ENCODE measurements at places on chromosomes 4 and X.

GRCh38 chr4:164949448-164950143, 27.9 kb downstream of the TRIM61 start:
- no peak for DNase-seq

DNA sequence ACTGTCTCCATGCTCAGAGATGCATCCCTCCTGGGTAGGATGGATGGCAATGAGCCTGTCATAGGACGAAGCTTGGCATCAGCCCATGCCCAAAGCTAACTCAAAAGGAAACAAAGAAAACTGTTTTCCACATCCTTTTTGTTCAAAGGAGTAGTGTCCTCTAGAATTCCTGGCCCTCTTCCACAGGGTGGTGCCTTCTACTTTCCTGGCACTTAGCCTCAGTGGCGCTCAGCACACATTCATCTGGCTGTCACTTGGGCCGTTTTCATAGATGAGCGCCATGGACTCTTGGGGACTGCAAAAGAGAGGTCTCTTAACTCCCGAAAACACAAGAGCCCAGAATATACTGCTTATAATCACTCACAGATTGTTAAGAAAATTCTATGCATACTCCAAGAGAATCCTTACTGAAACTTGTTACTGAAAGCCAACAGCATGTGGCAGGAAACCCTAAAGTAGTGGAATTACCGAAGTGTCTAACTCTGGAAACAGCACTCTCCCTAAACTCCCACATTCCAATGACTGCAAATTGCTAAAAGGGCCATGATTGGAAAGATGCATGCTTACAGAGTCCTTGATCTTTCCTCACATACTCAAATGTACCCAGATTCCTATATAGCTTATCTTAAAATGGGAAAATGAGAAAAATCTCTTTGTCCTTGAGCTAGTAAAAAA, 110.0 kb downstream of the HS6ST2 start:
- no peak for DNase-seq

DNA sequence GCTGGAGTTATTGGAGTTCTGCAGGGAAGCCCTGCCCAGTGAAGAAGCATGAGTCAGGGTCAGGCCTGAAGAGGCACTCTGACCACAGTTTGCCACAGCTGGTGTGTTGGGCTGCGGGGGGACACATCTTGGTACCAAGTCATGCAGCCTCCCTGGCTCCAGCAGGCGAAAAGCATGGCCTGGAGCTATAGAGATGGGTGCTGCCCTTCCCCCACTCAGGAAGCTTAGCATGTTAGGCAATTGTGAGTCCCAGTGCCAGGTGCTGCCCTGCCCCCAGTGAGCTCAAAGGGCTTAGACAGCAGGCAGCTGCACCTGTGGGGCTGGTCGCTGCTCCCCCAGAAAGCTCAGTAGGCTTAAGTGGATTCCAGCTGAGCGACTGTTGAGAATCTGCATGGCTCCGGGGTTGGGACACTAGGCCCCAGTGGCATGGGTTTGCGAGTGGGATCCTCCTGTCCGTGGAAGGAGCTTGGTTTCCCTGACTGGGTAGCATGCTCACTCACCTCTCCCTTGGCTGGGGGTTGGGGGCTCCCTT, 755.5 kb downstream of the GLUD2 start:
- DNase-seq: no peak

DNA sequence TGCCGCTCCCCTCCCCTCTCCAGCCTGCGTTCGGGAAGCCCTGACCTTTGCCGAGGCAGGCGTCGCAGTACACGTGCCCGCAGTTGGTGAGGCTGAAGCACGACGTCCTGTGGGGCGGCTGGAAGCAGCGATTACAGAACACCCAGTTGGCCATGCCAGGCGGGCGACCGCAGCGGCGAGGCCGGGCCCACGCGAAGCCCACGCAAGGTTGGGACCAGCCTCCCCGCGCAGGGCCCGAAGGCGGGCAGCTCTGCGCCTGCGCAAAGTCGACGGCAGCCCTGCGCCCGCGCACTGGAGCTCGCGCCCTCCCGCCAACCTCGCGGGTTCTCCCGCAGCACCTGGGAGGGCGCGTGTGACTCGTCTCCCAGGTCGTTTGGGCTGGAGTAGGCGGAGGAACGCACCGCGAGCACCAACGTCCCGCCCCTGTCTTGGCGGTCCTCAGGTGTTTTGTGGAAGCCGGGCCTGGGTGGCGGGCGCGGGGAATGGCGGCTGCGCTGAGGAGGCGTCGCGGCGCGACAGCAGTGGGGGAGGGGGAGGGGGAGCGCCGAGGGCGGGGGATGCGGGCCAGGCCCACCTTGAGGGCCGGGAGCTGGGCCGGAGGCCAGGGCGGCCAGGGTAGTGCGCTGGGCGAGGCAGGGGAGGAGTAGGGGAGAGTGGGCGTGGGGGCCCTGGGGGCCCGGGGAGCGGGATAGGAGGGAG, at the start of gene RNF212:
RNF212 (minus strand) TSS at position 254 of the 699 bp plus-strand sequence; CDS start at position 154, 100 bp downstream.
- DNase-seq: peak; percentile 49

DNA sequence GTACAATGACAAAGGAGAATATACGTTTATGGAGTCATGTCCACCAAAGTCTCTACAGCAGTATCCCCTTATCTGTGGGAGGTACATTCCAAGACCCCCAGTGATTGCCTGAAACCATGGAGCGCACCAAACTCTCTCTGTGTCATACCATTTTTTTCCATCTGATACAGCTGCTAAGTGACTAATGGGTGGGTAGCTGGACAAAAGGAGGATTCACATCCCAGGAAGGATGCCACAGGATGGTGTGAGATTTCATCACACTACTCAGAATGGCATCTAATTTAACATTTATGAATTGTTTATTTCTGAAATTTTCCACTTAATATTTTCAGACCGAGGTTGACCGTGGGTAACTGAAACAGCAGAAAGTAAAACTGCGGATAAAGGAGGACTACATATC, 49.8 kb upstream of the AGA start:
- DNase-seq: no peak

- no peak for DNase-seq
Measured at GRCh38 chr4:15964159-15964558, 1.2 kb upstream of the FGFBP2 start.

DNA sequence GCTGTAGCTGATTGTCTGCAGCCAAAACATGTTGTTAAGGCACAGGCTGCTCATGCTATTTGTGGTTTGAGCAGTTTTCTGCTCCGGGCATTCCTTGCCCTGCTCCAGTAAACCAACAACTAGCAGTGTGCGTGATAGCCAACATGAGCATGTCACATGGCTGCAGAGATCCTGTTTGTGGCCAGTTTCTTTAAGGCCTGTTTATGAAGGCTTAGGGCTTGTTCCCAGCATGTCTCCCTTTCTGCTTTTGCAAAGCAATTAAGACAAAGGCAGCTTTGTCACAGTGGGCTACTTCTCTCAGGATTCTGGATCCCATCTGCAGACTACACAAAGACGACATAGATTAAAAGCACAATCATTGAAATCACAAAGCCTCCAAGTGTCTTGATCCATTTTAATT, 160.5 kb downstream of the ZNF518B start:
- DNase-seq: no peak

DNA sequence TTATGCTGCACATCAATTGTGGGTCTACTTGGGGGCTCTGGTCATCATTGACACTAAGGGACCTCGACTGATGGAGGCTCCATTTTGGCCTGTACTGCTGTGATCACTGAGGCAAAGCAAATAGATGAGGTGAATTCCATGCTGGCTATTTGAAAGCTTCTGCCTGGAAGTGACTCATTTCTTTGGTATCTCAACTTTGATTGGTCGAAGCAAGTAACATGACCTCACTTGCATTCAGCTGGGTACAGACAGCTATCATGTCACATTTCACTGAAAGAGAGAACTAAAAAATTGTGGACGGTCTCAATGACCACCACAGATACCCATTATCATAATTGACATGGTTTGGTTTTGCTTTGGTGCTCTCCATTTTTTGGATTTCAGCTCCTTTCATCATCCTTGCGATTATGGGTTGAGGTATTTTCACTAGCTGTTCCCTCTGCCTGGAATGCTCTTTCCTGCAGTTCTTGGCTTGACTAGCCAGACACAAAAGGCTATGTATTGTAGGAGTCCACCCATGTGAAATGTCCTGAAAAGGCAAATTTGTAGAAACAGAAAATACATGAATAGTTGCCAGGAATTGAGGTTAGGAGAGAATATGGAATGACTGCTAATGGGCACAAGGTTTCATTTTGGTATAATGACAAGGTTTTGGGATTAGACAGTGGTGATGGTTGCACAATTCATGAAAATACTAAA, 369.2 kb upstream of the LCORL start:
- no peak for DNase-seq

DNA sequence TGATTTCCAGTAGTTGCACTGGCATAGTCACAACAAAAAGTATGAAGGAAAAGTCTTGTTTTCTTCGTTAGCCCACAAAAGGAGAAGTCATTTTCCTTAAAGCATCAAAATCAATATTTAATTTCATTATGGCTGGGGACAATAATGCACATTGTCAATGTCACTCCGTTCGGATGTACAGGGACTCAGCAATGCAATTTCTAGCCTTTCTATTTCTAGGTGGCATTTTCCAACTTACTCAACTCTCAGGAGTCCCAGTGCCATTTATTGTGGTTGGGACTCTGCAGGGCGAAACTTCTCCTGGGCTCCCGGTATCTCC, 99.6 kb downstream of the CEP135 start:
- DNase-seq: no peak

Data from stimulated activated CD4-positive, alpha-beta T cell treated with anti-CD3 and anti-CD28 coated beads, Interleukin-1b, Interleukin-23, amount 100 ng/mL, for 4 hours (primary cell).